ENCODE measurements at places on chromosomes 2 and 18. TPM values are rescaled to one million over a fixed set of nuclear protein-coding genes. Genes with fewer than 3 reads are reported as not detected.

The ADD2 gene
- 5.4 TPM for polyA plus RNA-seq

The KATNAL2 gene
- 6.4 TPM for polyA plus RNA-seq

The TMEM247 gene
- polyA plus RNA-seq = not detected

The MCEE gene
- 82.9 TPM for polyA plus RNA-seq

The RBFA gene
- polyA plus RNA-seq = 2.6 TPM

The LAMA3 gene
- not detected for polyA plus RNA-seq

All from Purkinje cell (primary cell).